Fibroblast of the conjunctiva (primary cell): ENCODE measurements at places on chromosomes 1 and 21.

GRCh38 chr1:94098585-94099111 lies 22.3 kb downstream of the ABCA4 start:
- DNase-seq: no peak

- DNase-seq: no peak
Observed at GRCh38 chr1:77990629-77991204, 11.8 kb upstream of the FUBP1 start.

GRCh38 chr1:243663651-243664050 lies 186.4 kb downstream of the AKT3 start:
- no peak for DNase-seq

GRCh38 chr1:201713086-201713810 lies 115.7 kb upstream of the IPO9 start:
- peak; percentile 99 for DNase-seq

GRCh38 chr1:30636621-30637020 lies 86.8 kb downstream of the MATN1 start:
- DNase-seq: no peak

GRCh38 chr21:34602061-34602460 lies 12.9 kb downstream of the RCAN1 start:
- DNase-seq: no peak

GRCh38 chr1:196144588-196144987 lies 463.7 kb downstream of the KCNT2 start:
- DNase-seq: no peak
